ENCODE measurements at places on chromosomes 2 and 18.

DNA sequence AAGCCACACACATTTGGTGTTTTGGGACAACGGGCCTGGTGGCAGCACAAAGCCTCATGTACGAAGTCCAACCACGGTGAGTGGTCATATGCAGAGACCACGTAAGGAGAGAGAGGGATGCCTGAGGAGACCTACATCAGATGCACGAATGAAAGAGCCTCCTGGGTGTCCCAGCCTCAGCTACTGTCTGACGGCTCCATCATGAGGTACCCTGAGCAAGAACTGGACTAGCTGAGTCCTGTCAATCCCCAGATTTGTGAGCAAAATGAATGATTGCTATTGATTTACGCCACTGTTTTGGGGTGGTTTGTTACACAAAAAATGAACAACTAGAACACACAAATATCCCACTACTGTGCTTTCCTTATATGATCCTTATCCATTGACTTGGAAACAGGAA is 275.7 kb upstream of the KYNU start:
- no peak for DNase-seq

GRCh38 chr2:39715095-39715494 is 49.4 kb downstream of the TMEM178A start:
- DNase-seq = no peak

GRCh38 chr2:143842836-143843235 is 677.1 kb downstream of the ZEB2 start:
- DNase-seq = no peak

DNA sequence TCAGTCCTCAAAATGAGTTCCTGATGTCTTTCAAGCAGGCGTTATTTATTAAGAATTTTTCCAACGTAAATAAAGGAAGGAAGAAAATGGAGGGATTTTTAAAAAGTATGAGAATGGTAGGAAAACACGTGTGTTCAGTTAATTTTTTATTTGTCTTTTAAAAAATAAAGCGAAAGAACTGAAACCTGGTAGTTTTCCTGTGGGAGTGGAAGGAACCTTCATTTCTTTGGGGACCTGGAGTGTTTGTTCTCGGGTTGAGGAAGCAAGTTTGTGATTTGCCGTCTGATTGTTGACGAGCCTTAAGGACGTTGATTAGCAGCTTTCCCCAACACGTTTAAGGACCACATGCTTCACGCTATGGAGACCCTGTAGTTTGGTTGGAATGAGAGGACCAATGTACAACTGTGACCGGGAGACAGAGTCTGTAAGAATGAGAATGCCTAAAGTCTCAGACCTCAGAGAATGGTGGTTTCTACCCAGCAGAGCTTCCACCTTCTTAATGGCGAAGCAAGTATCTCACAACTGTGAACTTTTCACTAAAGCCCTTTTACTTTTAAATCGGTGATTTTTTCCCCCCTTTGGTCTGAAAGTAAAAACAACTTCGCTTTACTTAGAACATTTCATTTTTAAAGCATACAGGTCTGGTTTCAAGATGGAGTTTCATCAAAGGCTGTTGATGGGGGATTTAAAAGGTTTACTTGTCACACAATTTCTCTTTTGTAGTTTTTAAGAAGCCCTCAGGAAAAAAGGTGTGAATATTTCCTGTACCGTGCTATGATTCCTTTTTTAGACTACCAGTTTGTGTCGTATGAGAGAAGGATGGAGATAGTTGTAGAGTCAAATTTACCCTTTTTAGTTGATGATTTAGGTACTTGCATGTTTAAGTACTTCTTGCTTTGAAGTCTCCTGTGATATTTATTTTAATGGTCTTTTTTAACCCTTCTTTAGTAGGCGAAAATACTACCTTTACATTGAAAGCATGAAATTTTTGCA is 1.4 kb downstream of the TTC39C start:
- DNase-seq = no peak

DNA sequence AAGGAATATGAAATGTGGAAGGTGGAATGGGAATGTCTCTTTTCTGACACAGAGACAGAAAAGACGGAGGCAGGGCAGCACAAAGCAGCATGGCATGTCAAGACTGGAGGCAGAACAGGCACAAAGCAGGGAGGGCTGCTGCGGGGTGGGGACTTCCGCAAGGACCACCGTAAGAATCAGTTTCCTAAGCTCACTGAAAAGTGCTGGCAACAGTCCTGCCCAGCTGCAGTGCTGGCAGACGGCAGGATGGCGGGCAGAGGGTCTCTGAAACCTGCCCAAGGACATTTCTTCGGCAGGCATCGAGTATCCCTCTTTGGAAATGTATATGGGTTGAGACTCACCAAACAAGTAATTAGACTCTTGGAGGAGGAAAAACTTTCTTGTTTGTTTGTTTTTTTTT is 54.9 kb downstream of the FAM178B start:
- DNase-seq = no peak

DNA sequence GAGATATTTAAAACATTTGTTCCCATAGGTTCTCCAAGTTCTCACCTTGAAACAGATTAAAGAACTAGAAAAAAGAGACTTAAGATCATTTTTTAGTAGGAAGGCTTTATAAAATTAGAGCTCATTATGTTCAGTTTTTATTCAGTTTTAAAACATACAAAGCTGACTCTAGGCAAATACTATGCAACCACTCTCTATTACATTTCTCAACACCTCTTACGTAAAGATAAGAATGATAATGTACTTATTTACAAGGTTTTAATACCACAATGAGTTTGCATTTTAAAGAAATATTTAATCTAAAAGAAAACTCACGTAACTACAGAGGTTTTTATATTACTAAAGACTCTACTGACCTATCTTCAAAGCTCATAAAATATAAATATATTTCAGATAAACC is 68.8 kb downstream of the TMEM131 start:
- DNase-seq = no peak

- no peak for DNase-seq
Measured at GRCh38 chr2:176158855-176159662, 2.0 kb downstream of the HOXD3 start.

GRCh38 chr2:111950236-111950635 is 51.8 kb downstream of the MERTK start:
- peak; percentile 14 for DNase-seq

- no peak for DNase-seq
Measured at GRCh38 chr2:59713577-59713976, 839.9 kb downstream of the BCL11A start.

DNA sequence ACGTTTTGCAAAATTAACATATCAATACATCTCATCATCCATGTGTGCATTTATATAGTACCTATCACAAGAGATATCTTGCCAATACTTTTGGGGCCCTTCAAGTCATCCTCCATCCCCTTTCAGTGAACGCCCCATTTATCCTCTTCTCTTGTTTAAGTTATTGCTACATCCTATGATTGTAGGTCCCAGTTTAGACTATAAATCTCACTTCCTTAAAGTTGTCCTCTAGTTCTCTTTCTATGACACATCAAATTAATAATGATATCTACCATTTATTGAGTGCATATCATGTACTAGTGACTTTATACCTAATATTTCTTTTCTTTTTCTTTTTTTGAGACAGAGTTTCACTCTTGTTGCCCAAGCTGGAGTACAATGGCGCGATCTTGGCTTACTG is 28.8 kb upstream of the FBXO11 start:
- DNase-seq = no peak

GRCh38 chr2:1499033-1499795 is 86.0 kb downstream of the TPO start:
- DNase-seq = no peak

DNA sequence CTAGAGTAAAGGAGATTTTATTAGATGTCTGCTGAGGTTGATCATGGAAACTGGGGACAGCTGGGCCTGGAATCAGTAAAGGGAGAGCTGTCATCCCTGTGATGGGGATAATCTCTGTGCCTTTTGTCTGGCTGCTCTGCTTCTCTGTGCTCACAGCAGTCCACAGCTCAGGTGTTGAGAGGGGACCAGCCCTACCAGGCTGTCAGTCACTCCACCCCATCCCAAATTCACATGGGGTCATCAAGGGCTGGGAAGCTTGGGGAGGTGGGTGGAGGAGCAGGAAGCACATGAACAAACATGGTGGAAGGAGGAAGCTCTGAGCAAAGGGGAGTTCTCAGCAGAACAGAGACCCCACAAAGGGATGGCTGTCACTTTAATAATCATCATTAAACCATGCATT is 13.7 kb upstream of the LRRFIP1 start:
- DNase-seq = no peak

DNA sequence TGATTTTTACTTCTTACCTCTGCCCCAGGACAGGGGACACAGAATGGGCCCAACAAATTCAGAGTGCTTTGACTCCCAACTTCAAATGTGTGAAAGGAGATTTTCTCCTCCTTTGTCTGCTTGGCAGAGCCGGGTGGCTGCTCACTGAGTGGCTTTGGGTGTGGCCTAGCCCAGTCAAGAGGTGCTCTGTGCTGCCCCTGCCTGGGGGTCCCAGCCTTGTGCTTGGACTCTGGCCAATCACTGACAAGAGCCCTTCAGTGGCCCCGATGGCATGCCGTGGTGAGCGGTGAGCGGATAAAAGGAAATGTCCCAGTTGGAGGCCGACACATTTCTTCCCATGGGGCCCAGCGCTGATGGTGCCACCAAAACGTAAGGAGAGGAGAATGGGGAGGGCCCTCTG is 259.2 kb downstream of the CELF4 start:
- no peak for DNase-seq

DNA sequence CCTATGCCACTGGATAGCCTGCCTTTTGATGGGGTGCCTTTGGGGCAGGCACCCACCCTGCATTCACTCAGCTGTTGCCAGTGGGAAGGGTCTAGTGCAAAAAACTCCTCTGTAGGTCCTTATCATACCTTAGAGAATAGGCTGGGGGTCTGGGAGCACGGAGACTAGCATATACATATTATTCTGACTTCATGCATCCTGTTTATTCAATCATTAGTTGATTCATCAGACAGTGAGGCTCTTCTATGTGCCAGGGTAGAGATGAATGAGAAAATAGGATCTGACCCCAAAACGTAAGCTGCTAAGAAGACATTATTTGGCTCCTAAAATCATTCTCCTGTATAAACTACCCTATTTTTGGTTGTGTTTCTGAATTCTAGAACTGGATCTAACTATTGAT is 153.3 kb downstream of the TPGS2 start:
- DNase-seq = no peak

DNA sequence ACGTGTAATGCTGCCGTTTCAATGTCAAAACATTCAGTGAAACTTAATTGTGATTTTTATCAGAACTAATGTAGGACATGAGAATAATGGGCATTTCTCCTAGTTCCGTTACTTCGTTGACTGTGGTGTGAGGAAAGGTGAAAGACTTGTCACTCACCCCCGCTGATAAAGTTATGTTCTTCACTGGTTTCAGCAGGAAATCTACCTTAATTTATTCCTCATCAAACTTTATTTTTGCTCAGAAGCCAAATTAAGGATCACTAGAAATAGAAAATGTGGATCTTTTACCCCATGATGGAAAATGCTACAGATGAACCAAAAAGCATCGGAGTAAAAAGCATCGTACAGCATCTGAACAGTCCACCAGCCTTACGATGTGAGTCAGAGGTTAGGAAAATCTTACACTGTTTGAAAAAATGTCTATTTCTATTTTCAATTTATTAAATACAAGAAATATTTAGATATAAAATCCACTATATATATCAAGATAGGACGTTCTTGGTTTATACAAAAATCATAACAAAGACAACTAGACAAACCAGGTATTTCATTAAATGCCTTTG is 1.0 kb upstream of the ROCK1 start:
- DNase-seq = no peak

- peak; percentile 67 for DNase-seq
Measured at GRCh38 chr2:205198140-205198525, 484.2 kb upstream of the NRP2 start.

DNA sequence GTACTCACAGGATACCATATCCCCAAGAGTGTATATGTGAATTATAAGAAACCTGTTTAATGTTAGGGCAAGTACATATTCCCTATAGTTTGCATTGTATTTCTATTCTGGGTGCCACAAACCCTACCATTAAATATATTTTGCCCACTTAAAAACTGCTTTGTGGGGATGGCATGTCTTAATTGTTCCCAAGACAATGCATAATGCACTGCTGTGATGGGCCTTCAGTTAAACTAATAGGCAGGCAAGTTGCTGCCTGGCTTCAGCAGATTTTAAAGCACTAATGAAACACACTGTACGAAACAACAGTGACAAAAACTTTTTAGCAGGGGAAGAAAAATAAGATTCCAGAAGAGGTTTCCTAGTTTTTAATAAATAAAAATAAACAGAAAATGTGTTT is 104.8 kb upstream of the VRK2 start:
- no peak for DNase-seq

DNA sequence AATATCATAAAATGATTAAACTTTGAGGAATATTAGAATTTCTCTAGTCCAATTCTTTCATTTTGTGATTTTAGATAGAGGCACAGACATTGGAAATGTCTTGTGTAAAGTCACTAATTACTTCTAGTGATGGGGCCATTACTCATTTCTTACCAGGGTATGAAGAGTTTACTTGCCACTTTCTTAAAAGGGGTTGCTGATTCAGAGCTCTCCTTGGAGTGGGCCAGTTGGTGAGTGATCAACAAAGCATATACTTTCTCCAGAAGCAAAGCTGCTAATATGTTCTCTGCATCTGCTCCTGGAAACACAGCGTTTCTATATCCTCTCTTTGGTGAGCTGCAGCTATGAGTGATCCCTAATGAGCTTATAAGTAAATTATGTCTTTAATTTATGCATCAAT is 408.9 kb upstream of the LRATD1 start:
- no peak for DNase-seq

GRCh38 chr2:7984693-7985353 is 697.0 kb upstream of the ID2 start:
- no peak for DNase-seq

GRCh38 chr2:39068299-39069135 is 52.3 kb downstream of the SOS1 start:
- no peak for DNase-seq

- no peak for DNase-seq
Measured at GRCh38 chr2:235616885-235617284, 123.0 kb downstream of the AGAP1 start.

DNA sequence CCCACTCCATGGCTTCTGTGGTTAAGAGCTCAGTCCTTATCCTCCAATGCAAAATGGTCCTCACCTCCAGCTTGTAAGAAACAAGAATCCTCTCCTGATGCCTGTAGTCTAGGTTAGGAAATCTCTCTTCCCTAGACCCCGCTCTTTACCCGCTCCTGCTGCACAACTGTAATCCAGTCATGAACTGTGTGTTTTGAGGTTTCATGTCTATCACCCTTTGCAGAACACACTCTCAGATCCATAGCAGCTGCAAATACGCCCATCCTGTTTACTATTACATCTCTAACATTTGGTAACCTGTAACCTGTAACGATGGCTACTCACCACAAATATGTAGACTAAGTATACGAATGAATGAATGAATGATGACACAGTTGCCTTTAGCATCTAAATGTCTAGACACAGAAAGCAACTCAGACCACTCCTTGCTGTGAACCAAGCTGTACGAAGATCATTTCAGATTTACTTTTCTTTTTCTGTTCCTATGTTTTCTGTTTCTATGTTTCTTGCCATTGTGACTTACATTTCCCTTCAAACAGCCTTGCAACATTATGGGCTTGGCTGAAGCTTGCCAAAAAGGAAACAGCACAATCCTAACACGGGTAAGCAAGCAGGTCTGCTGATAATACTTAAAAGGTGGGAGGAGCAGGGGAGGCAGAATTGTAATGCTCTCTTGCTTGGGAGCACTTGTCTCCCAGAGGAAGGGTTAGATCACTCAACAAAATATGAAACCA is 53.7 kb downstream of the EPHA4 start:
- DNase-seq = no peak

Data from fibroblast of skin of left quadriceps (primary cell).